ENCODE measurements at places on chromosomes 1 and 21. TPM values are rescaled to one million over a fixed set of nuclear protein-coding genes. Genes with fewer than 3 reads are reported as not detected.

- no peak for DNase-seq
Measured at GRCh38 chr1:48387409-48387808, 84.6 kb downstream of the SPATA6 start.

GRCh38 chr1:25516686-25517085 is 26.7 kb upstream of the LDLRAP1 start:
- no peak for DNase-seq

DNA sequence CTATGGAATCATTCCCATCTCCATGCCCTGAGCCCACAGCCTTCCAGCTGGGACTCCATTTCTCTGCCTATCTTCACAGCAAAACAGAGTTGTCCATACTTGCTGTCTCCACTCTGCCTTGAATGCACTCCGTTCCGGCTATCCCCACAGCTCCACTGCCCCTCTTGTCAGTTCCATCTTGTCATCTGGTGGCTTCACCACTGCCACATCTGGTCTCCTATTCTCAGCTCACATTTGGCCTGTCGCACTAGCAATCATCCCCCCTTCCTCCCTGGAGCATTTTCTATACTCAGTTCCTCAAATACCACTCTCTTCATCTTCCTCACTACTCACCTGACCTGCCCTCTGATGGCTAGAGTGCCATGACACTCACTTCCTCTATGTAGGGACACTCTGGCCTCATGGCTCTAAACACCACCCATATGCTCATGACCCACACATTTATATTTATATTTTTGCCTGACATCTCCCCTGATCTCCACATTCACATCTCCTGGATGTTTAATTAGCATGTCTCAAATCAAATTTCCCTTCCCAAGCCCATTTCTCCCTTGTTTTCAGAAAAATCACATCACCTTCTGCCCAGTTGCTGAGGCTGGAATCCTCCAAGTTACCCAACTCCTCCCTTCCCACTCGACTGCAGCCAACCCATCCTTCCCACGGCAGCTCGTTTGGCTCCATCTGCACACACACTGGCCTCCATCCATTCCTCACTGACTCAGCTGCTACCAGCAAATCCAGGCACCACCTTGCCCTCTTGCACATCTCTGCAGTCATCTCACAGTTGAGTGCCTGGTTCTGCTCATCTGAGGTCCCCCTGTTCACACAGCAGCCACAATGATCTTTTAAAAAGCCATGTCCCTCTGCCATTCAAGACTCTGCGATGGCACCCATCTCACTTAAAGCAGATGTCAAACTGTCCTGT is 6.1 kb downstream of the ZNF692 start:
- no peak for DNase-seq

DNA sequence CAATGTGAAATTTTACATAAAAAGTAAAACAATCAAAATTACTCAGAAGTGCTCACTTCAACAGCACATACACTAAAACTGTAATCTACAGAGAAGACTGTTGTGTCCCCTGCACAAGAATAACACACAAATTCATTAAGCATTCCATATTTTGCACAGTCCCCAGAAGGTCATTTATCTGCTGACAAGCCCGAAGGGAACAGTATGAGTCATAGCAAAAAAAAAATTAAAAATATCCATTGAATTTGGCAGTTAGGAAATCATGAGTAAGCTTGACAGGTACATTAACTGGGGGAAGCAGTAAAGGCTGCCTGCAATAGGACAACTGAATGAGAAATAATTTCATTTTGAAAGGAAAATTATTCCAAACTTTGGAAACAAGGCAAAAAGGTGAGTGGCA is 3.3 kb upstream of the CACYBP start:
- DNase-seq = no peak

GRCh38 chr1:151993734-151994496 is at the start of gene S100A10:
S100A10 (minus strand) TSS chr1:151993859; CDS start chr1:151986230, 7,629 bp downstream.
- peak; percentile 73 for DNase-seq

GRCh38 chr1:19000065-19000464 is 43.6 kb upstream of the IFFO2 start:
- no peak for DNase-seq

GRCh38 chr1:98897479-98897878 is 107.2 kb downstream of the PLPPR5 start:
- no peak for DNase-seq

DNA sequence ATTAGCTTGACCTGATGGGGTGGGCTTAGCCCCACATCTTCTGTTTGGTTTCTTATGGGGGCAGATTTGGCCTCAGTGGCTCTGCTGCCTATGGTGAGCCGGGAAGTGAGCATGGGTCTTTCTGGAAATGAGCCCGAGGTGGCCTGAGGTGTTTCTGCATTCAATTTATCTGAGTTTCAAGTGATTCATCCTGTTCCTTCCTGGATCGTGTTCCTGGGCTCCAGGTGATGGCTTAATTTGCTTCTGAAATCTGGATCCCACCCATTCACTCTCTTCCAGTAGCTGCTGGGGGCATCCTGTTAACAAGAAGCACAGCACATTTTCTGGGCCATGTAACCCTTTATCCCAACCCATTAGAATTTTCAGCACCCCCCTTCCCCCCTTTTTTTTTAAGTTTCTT is 324.6 kb downstream of the CAMTA1 start:
- no peak for DNase-seq

DNA sequence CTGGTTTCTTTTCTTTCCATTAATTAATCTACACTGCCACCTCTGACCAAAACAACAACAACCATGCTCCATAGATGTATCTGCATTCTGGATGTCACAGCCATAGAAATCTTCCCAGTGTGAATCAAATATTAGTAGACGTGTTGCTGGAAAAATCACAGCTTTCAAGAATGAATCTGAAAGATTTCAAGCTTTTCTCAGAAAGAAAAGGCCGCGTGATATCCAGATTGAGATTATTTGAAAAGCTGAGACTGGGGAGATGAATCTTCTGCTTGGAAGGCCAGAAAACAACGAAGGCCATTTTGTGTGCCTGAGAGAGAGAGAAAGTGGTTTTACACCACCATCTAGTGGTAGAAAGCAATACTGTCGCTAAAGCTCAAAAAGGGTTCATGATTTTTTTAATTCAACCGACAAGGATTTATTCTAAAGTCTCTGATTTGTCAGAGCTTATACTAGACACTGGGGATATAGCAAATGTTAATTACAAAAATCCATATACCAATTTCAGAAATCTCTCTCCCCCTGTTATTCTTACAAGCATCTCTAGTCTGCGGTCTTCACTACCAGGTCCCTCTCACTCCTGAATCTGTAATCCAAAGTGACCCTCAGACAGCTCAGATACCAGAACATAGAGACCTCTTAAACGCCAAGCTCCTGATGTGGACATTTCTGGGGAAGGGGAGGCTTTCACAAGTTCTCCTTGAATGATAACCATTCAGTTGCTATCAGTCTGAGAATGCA is 87.5 kb upstream of the SGIP1 start:
- DNase-seq = no peak

GRCh38 chr21:19684328-19684727 is 1280.7 kb upstream of the TMPRSS15 start:
- DNase-seq = no peak

GRCh38 chr1:211484755-211485479 is 7.0 kb downstream of the RD3 start:
- DNase-seq = no peak

DNA sequence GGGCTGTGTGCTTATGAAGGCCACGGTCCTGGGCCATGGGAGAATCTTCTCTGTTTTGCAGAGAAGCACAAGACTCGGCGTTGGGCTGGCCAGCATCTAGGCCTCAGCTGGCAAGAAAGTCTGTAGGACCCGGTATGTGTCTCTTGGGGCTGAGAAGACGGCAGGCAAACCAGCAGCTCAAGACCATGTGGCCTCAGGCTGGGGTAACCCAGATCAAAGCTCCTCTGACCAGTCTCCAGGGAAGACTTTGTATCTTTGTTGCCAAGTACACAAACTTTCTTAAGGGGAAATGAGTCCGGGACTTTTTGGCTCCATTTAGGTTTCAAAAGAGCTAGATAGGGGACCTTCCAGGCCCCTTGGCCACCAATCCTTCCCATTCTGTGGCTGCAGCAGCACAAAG is 60.1 kb downstream of the PTP4A2 start:
- no peak for DNase-seq

DNA sequence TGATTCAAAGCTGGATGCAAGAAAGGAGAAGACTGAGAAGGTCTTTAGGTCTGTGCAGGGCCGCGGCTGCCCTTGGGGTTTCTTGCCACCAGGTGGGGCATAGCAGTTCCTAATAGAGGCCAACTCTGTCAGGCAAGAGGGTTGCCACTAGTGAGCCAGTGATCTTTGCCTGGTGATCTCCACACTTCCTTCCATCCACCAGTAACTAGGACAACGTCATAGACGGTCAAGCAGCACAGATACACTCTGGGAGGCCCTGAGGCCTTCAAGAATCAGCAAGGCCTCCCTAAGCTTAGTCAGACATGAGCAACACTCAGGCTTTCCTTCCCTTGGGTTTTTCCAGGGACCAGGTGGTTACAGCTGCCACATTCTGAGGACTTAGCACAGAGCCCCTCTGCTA is 32.9 kb upstream of the ATP2B4 start:
- DNase-seq = peak; percentile 73

- no peak for DNase-seq
Measured at GRCh38 chr1:9181990-9182783, 52.4 kb upstream of the H6PD start.

DNA sequence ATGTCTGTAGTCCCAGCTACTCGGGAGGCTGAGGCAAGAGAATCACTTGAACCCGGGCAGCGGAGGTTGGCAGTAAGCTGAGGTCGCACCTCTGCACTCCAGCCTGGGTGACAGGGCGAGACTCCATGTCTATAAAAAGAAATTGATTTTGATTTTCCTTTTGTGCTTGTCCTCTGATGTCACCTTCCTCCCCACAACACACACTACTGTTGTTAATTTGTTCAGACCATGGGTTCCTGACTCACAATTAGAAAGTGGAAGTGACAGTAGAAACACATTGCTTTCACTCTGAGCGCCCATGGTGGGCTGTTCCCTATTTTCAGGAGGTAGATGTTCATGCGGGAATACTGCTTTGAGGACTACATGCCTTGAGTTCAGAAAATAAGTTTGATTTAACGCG is 165.5 kb upstream of the KCNJ6 start:
- no peak for DNase-seq

- DNase-seq = no peak
Measured at GRCh38 chr21:44829507-44830092, 11.7 kb upstream of the SUMO3 start.

- DNase-seq = no peak
Measured at GRCh38 chr1:110120960-110121561, 8.8 kb downstream of the UBL4B start.

GRCh38 chr1:99476058-99476457 is 169.9 kb upstream of the PALMD start:
- no peak for DNase-seq

DNA sequence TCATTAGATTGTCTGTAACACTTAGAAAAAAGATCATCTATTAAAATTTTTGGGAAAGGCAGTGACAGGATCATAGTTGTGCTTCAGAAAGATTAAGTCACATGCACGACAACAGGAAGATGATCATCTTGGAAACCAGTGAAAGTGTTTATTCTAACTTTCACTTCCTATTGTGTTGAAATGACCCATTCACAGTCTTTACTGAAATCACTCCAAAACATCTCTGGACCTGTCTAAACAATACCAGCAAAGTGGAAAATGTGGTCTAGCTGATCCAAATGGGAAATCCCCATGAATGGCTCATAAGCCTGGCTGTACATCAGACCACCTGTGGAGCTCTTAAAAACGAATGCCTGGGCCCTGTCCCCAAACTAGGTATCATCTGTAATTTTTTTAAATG is 111.1 kb upstream of the ETV3 start:
- DNase-seq = no peak

The KAZN gene
- total RNA-seq = 0.22 TPM

The PTAFR gene
- 0.47 TPM for total RNA-seq

The KMO gene
- not detected for total RNA-seq

The CD53 gene
- total RNA-seq = 176 TPM

The PTGS2 gene
- total RNA-seq = 0.61 TPM

The TBX15 gene
- total RNA-seq = not detected

The MAN1C1 gene
- 46.9 TPM for total RNA-seq

The ANXA9 gene
- total RNA-seq = not detected

The GJA9 gene
- not detected for total RNA-seq

The TMCO1 gene
- total RNA-seq = 27.4 TPM

All from CD4-positive, alpha-beta T cell (primary cell).